ENCODE measurements at places on chromosomes 5 and 9.

DNA sequence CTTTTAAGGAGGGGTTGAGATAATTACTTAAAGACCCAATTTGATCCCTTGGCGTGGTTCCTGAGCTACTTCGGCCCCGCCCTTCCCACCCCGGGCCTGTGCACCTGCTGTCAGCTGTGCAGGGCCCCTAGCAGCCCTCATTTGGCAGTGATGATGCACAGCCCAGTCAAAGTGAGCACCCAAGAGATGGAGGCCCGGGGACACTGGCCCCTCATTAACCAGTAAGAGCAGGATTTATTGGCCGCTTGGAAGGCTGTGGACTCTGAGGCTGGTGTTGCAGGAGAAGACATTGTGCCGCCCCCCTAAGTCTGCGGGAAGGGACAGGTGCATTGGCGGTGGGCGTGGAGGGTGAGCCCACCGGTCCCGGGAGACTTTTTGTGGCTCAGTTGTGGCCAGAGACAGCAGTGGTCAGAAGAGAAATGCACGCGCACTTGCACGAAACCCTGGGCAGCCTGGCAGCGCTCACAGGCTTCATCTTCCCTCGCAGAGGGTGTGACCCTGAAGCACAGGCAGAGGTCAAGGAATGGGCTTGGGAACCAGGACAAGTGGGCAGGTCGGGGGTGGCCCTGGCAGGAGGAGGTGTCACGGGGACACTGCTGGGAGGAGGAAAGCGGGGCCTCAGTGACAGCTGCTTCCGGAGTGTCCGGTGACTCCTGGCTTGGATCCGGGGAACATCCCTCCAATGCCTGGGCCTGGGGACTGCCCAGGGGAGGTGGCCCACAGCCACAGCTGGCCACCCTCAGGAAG, 74.0 kb upstream of the RXRA start:
- DNase-seq, result no peak

GRCh38 chr5:155402927-155403640, 389.5 kb downstream of the KIF4B start:
- no peak for DNase-seq

DNA sequence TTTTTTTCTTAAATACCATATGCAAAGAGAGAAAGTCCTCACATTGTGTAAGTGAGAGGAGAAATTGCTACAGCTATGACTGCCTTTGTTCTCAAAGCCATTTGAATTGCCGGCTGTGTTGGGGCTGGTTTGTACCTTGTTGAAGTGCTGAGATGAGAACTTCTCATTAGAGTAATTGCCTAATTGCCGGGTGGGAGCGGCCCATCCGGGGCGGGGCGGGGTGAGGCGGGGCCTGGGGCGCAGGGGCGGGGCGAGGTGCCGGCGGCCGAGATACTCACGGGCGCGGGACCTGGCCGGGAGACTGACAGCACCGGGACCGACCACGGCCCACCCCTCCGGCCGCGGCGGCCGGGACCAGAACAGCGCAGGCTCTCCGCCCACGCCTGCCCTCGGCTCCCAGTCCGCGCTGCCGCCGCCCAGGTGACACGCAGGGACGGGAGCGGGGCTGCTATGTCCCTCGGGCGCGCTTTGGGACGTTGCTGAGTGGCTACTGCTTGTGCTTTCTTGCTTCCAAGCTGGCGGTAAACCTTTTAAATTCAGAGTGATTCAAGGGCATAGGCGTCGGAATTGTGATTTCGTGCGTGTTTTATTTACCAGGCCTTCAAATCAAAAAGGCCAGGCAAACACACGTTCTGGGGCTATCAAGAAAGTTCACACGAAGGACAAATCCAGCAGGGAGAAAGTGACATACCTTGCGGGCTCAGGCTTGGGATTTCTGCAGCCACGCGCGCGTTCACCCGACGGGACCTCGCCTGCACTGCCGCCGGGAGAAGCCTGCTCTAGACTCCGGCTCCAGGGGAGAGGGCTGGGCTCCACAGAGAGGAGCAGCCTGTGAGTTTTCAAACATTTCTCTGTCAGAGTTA, 269.1 kb downstream of the FANCC start:
- no peak for DNase-seq

DNA sequence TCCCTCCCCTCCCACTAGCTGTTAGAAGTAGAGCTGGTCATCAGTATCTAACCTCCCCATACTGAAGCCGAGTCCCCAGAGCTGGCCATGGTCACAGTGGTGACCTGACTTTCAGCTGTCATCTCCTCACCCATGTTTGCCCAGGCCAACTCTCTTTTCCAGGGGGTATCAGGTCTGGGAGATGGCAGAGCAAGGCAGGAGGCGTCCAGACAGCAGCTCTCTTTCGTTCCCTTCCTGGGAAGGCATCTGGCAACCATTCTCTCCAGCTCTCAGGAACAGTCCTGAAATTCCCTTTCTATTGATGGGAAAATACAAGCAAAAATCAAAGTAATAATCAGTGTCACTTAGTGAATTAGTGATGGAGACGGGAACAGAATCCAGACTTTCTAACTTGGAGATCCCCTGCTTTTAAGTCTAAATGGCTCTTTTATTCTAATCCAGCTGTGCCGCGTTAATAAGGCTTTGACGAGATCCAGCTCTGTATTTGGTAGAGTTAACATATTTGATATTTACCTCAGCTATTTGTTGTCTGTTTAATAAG, 21.3 kb upstream of the AOPEP start:
- no peak for DNase-seq

DNA sequence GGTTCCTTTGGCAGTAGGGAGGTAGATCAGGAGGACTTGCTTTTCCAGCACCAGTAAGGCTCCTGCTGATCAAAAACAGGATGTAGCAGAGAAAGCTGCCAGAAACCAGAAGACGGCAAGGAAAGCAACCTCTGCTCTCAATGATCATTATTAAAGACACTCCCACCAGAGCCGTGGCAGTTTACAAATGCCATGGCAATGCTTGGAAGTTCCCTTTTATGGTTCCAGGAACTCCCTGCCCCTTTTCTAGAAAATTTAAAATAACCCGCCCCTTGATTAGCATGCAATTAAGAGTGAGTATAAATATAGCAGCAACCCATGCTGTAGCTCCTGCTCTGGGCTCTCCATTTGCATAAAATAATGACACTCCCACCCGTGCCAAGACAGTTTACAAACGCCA, 16.1 kb downstream of the EQTN start:
- DNase-seq, result no peak

GRCh38 chr5:92313385-92313784, 930.3 kb upstream of the ARRDC3 start:
- no peak for DNase-seq

DNA sequence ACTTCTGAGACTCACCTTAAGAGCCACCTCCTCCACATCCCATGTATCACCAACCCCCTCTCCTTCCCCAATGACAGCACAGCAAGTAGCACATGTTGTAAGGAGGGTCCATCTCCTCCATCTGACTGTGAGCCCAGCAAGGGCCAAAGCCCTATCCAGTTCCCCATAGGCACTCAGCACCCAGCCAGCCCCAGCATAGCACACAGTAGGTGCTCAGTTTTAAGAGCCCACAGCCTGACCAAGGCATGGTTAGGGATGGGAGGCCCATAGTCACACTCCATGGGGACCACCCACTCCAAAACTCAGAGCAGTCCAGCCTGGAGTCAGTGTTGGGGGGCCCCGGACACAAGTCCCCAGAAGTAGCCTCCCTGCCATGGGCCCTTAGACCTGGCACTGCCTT, 205.7 kb downstream of the CDK5RAP2 start:
- DNase-seq, result no peak

DNA sequence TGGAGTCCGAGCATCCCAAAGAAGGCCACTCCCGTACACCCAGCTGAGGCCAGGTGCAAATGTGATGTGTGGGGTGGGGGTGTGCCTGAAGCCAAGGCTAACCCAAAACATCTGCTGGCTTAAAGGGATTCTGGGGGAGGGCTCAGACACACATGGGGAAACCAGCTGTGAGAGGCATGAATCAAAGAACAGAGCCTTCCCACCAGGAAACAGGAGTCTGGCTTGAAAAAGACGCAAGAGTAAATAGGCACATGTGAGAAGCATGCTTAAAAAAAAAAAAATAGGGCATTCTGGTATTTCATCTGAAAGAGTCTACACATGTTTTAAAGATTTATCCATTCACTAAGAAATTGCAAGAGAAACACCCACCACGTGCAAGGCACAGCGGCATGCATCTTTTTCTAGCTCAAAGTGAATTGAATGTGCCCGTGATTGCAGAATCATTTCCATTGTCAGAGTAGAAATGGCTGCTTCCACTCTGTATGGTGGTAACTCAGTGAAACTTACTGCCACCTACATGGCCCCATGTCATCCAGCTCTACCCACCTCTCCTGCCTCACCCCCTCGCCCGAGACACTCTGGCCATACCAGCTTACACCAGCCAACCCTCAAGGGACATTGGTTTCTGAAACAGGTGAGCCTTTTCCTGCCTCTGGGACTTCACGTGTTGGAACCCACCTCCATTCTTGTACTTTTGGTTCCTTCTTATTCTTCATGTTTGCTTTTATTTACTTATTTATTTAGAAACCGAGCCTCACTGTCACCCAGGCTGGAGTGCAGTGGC, 71.5 kb downstream of the SEMA5A start:
- DNase-seq, result no peak

DNA sequence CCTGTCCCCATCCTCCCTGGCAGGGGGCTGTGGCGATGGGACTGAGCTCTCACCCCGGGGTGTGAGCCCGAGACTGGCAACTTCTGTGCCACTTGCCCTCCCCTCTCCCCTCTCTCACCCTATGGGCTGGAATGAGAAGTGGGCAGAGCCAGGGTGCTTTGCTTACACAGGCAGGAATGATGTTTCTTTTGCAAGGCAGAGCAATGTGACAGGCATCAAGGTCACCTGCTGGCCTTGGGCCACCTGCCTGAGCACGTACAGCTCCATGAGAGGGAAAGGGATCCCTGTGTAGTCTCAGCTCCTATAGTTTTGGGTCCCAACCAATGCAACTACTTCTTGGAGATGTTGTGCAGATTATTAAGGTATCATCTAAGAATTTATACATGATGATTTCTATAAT, 252.8 kb upstream of the DAP start:
- no peak for DNase-seq

- no peak for DNase-seq
These were observed 18.6 kb upstream of the IFNB1 start for GRCh38 chr9:21096172-21096900.

- no peak for DNase-seq
These were observed at the start of gene PRLR for GRCh38 chr5:35230038-35230611. Gene PRLR (minus strand): TSS chr5:35230487. CDS start chr5:35089620, 140,867 bp downstream.

DNA sequence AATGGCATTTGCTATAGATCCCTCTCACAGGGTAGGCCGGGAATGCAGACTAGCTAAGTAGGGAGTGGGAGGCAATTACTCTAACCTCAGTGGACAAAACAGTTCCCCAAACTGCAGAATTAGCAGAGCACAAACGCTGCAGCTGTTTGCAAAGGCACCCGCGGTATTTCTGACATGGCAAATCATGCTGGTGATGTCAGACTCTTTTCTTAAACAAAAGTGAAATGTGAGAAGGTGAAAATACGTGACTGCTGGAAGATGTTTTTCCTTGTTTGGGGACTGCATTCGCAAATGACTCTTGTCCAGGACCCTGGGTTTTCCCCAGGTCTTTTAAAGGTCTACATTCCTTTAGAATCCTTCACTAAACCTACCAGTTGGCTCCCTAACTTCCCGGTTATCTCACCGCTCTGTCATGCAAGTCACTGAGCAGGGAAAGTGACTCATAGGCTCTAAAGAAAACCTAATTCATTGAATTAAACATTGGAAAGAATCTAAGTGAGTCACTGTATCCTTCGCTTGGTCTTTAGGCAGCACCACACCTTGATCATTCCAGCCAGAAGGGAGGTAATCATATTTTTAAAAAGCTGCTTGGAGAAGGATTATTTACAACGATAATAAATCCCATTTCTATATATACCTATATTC, 91.5 kb upstream of the DNAH5 start:
- no peak for DNase-seq

GRCh38 chr5:147290261-147290660, 55.4 kb downstream of the STK32A start:
- no peak for DNase-seq

DNA sequence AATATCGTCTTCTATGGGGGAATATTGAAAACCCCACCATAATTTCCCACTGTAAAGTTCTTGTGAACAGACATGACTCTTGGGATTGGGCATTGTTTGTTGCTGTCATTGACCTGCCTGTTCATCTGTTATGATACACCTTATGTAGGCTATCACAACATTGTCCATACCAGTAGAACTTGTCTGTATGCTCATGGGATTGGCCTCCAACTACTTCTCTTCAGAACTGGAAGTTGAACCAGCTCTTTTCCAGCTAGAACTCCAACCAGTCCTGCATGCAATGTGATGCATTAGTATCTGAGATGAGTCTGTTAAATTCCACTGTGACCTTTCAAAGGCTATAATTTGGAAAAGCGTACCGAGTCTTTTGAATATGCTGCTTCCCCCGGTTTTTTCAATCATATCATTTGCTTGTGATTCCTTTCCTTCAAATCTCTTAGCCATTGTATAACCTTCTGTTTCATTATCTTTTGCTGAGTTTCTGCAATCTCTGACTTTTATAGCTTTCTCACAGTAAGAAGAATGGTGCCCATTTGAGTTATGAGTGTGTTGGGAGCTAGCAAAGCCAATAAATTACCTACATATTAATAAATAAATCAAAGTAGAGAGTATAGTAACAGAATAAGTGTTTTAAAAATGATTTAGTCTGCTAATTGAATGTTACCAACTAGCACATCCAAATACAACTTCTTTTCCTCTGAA, 101.9 kb downstream of the PLK2 start:
- no peak for DNase-seq

- no peak for DNase-seq
These were observed 442.0 kb upstream of the MEF2C start for GRCh38 chr5:89324990-89325389.

DNA sequence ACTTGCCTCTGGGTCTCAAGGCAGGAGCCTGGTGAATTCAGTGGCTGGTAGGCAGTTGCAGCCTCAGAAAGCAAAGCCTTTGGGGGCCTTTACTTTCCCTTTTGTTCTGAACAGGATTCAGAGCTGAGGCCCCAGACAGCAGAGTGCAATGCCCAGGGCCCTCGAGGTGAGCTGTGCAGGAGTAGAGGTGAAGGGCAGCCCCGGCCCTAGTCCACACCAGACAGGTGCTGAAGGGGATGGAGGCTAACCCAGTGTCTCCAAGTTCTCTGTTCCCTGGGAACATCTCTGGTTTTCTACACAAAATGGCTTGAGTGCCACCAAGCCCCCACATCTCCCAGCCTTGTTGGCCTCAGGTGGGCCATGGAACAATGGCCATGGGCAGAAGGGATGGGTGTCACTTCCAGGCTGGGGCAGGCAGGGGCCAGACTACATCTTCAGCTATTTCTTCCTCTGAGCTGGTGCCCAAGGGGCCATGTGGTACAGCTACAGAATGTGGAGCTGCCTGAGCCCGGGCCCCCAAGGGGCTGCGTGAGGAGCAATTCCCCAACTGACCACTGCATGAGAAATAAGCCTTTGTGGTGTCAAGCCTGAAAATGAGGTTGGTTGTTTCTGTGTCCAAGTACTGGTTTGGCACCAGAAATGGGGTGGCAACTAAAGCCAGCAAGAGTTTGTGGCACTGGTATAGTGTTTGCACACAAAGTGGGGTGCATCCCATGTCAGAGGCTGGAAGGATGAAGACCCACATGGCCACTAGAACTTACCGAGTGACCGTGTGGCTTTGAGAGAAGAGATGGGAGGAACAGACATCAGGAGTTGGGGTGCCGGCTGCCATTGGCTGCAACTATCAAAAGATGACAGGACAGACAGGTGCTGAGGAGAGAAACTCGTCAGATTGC, 57.8 kb downstream of the BARX1 start:
- DNase-seq, result no peak

GRCh38 chr5:10427978-10428377, 13.7 kb upstream of the ROPN1L start:
- DNase-seq, result no peak
